ENCODE measurements at places on chromosomes 7 and 10.
A peak's percentile ranks its signal among the peaks of the same experiment; 100 is the strongest.

- DNase-seq = peak; percentile 70
Observed at GRCh38 chr10:101214446-101215396, 14.5 kb downstream of the LBX1 start.

DNA sequence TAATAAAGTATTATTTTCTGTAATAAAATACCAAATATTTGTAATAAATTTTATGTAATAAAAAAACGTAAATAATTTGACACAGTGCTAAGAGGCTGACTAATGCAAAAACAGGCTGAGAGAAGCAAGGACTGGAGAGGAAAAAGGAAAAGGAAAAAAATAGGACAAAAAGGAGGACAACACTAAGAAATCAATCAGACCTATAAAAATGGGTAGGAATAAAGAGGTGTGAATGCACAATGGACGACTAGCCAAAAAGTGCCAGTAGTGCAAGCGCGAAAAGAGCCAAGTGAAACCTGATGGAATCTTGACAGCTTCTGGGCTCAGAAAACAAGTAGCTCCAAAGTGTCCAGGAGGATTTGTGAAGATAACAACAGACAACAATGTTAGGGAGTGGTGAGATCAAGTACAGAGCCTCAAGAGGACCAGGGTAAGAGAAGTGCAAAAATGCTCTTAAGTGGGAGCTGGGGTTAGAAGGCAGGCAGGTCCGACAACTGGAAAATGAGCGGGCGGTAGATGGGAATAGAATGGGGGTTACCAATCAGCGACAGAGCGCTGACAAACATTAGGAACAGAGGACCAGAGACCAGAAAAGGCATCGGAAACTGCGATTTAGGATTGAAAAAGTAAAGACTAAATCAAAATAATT is 1.2 kb downstream of the BRAF start:
- no peak for DNase-seq

DNA sequence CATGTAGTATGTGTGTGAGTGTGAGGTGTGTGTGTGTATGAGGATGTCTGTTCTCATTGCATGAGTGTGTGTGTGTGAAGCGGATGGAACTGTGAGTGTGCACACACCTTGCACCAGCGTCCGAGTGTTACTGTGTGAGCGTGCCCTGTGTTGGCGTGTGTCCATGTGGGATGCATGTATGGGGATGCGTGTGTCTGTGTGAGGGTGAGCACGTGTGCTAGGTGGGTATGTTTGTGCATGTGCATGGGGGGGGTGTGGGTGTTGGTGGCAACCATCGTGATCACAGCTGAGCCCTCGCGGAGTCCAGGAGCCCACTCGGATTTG is 6.4 kb downstream of the KNDC1 start:
- DNase-seq = no peak

GRCh38 chr7:26216049-26216448 is 14.5 kb downstream of the CBX3 start:
- DNase-seq = no peak

GRCh38 chr10:110269374-110270318 is 35.1 kb downstream of the SMNDC1 start:
- peak; percentile 35 for DNase-seq

- DNase-seq = no peak
Observed at GRCh38 chr7:46850563-46851330, 731.2 kb downstream of the TNS3 start.

DNA sequence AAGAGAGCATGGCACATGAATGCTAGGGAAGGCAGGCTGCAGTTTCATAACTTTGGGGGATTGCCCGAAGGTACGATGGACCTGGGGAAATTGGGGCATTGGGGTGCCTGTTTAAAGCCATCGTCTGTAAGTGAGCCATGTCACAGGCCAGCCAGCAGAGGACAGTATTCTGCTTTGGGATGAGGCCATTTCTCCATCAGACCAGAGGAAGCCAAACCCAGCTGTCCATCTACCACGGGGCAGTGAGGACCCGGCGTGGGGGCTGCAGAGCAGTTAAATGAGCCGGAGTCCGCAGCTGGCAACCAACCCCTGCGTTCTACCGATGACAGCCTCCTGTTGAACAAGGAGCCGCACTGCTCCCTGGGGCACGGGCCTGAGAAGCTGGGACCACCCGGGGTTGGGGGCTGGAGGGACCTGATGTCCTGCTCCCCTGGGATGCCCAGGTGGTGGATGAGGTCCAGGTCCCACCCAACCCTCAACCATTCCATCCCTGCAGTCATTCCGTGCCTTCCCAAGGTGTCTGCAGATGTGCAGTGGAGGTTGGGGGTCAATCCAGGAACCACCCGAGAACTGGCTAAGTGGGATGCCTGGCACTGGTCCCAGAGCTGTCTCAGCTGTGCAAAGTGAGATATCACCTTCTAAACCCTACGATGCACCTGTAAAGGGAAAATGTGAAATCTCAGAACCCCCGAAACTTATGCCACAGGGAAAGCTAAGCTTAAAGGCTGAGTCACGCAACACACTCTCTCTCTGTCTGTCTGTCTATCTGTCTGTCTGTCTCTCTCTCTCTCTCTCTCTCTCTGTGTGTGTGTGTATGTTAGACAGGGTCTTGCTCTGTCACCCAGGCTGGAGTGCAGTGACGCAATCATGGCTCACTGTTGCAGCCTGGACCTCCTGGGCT is 12.1 kb upstream of the RHBDD2 start:
- DNase-seq = peak; percentile 64

- DNase-seq = no peak
Observed at GRCh38 chr10:86265236-86265894, 101.2 kb downstream of the GRID1 start.

GRCh38 chr10:50929670-50930069 is 44.2 kb upstream of the A1CF start:
- no peak for DNase-seq

DNA sequence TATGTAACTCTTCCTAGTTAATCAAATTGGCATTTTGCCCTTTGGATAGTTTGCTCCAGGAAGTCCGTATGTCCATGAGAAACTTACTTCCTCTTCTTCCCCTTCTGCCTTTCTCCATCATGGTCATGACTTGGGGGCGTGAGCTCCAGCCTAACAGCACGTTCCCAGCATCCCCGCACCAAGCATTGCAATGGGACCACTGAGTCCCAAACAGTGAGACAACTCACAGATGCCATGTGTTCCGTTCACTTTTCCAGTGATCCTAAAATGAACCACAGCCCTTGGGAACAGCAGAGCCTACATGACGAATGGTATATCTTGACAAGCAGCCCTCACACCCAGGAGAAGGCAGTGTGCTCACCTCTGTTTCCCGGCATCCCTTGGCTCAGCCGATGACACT is 10.7 kb downstream of the BTBD16 start:
- DNase-seq = no peak

Data from CD4-positive, alpha-beta T cell treated with Interleukin-21 for 1 hour (primary cell).